ENCODE measurements at places on chromosomes 4 and X. TPM values are rescaled to one million over a fixed set of nuclear protein-coding genes. Genes with fewer than 3 reads are reported as not detected.

The RRH gene
- total RNA-seq = not detected

The BEX2 gene
- 45.4 TPM for total RNA-seq

The ANKRD50 gene
- total RNA-seq = 14.4 TPM

The UGT2B7 gene
- total RNA-seq = not detected

The CSN1S1 gene
- not detected for total RNA-seq

The RAI2 gene
- total RNA-seq = 0.38 TPM

The TMPRSS11B gene
- not detected for total RNA-seq

The EFHC2 gene
- total RNA-seq = 0.89 TPM
